ENCODE measurements at places on chromosomes 5 and 9.

- DNase-seq: no peak
Measured at GRCh38 chr9:1837453-1838084, 177.6 kb upstream of the SMARCA2 start.

GRCh38 chr9:22211588-22212360 lies 202.7 kb upstream of the CDKN2B start:
- peak; percentile 33 for DNase-seq

GRCh38 chr9:69265891-69266290 lies 59.1 kb upstream of the ENTREP1 start:
- DNase-seq: no peak

DNA sequence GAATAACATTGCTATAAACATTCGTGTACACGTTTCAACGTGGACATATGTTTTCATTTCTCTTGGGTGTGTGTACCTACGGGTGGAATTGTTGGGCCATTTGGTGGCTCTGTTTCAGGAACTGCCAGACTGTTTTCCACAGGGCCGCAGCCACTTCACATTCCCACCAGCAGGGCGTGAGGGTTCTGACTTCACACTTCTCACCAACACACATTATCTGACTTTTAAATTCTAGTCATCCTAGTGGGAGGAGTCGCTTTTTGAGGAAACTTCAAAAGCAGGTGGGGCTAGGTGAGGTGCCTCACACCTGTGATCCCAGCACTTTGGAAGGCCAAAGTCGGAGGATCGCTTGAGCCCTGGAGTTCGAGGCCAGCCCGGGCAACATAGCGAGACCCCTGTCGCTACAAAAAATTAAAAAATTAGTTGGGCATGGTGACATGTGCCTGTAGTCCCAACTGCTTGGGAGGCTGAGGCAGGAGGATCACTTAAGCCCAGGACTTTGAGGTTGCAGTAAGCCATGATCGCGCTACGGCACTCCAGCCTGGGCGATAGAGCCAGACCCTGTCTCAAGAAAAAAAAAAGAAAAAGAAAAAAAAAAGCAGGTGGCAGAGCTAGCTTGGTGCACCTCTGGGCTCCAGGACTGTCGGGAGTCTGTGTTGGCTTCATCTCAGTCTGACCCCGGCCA lies 28.5 kb downstream of the TSPAN17 start:
- DNase-seq: no peak

GRCh38 chr5:169880012-169880663 lies 100.2 kb downstream of the INSYN2B start:
- peak; percentile 63 for DNase-seq

DNA sequence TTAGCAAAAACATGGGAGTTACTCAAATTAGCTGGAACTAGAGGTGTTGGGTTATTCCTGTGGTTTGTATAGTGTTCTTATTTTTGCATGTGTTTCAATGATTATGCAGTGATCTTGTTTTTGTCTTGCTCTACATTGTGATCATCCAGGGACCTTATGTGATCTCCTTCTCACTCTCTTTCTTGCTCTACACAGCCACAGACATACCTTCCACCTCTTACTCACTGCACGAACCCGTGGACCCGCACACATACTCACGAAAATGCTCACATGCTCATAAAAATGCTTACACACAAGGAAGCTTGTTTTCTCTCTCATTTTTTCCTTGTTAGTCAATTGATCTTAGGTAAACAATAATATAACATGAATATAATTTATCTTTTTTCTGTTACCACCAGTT lies 187.1 kb downstream of the KDM4C start:
- no peak for DNase-seq

DNA sequence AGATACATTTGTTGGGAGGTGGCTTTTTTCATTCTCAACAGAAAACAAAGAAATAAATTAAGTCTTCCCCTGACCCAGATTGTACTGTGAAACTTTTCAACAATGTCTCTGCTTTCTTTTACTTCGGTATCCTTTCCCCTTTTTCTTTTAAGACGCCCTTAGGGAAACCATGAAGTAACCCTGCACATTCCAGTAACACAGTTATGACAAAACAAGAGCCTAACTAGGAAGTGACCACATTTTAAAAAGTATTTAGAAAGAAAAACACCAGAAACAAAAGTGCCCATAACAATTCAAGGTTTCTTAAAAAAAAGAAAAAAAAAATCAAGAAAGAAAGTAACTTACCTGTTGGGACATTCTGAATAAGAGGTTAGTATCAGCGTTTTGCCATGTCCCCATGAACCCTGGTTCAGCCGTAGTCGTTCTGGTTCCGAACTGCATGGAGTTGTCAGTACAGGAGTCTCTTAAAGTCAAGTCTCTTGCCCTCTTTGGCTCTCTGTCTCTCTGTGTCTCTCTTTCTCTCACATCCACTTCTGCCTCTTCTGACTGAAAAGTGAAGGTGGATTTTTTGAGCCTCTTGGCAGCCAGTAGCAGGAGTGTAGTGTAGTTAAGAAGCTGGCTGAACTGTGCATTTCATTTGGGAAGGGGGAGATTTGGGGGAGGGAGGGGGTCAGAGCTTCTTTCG lies 142.9 kb downstream of the BNC2 start:
- no peak for DNase-seq

DNA sequence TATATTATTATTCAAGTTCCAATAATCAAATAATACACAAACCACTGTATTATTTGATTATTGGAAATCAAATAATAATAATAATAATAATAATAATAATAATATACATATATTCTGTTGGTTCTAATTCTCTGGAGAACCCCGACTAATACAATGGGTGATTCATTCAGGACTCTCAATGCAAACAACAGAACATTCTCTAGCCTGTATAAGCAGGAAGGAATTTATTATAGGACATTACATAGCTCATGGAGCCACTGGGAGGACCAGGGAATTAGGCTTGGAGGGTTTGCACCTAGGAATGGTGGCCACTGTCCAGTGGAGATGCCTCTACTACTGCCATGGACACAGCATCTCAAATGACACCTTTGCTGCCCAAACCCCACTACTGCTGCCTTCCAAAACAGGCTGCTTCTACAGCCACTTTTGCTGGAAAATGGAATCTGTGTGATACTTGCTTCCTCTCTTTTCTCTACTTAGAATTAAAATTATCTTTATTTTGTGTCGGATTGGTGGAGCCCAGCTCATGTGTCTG lies 25.9 kb downstream of the PTGS1 start:
- no peak for DNase-seq

GRCh38 chr9:96607971-96608370 lies 11.7 kb downstream of the CDC14B start:
- DNase-seq: no peak

- DNase-seq: no peak
Measured at GRCh38 chr5:152514827-152515397, 109.8 kb upstream of the NMUR2 start.

DNA sequence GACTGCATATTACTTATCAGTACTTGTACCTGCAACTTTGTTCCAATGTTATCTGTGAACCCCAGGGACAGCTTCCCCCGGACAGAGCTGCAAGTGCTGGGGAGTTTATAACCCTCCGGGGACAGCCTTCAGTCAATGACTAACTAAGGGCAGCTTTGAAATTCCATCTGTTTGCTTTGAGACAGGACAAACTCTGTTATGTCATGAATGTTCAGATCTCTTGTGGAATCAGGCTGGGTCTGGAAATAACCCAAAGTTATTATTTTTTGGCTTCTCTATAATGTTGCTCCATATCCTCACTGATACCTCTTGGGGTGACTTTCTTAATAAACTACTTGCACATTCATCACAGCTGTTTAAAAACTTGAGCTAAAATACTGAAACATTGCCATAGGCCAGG lies 617.5 kb upstream of the TLE4 start:
- DNase-seq: no peak

DNA sequence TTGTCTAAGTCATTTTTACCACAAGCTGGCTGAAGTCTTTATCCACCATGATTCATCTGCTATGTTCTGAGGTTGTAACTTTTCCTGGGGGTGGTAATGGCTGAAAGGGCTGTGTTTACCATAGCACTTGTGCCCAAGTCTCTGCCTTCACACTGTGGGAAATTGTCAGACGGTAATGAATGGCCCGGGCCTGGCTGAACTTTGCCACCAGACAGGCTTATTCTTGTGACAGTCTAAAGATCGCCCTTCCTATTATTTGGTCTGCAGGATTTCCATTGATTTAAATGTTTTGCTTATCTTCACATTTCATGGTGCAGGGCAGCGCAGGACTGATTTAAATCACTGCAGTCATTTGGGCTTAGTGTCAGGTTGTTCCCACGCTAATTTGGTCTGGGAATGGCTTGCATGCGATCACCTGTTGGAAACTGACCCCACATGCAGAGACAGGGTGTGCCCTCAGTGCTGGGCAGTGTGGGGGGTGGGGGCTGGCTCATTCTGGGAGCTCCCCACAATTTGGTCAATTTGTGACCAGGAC lies 109.3 kb upstream of the ICE1 start:
- no peak for DNase-seq

DNA sequence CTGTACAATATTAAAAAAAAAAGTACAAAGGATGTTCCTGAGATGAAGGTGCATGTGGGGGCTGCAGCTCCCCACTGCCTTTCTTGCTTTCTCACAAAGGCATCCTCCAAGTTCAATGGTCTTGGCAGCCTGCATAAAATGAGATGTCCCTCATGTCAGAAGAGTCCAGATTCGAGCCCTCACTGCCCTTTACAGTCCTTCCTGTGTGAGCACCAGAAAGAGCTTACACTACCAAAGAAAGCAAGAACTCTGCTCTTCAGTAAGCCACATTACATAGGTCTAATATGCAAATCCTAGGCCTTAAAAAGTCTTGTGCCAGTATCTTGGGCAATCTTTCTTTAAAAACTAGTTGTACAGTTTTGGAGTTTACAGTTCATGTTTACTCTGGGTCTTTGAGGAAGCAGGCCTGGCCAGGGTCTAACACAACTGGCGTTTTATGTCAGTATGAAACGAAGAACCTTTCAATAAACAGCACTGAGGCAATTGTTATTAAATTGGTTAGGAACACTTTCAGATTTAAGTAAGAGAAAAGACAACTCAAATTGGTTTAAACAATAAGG lies 36.0 kb downstream of the CSF2 start:
- DNase-seq: no peak

DNA sequence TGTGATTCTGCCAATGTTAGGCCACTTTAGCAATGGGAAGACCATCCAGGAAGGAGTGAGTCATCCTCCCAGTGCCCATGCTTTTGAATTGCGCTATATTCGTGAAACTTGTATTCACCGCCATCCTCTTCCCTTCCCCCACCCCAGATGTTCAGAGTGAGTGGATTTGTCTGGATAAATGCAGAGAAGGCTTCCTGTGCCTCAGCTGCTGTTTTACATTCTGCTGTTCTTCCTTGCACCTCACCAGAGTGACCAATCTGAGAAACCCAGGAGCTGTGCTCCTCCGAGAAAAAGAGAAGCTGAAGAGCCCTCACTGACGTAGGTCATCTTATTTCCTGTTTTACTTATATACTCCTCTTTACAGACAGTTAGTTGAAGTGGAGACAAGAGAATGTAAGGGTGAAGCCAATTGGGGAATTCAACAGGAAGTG lies 24.6 kb upstream of the SVEP1 start:
- no peak for DNase-seq

DNA sequence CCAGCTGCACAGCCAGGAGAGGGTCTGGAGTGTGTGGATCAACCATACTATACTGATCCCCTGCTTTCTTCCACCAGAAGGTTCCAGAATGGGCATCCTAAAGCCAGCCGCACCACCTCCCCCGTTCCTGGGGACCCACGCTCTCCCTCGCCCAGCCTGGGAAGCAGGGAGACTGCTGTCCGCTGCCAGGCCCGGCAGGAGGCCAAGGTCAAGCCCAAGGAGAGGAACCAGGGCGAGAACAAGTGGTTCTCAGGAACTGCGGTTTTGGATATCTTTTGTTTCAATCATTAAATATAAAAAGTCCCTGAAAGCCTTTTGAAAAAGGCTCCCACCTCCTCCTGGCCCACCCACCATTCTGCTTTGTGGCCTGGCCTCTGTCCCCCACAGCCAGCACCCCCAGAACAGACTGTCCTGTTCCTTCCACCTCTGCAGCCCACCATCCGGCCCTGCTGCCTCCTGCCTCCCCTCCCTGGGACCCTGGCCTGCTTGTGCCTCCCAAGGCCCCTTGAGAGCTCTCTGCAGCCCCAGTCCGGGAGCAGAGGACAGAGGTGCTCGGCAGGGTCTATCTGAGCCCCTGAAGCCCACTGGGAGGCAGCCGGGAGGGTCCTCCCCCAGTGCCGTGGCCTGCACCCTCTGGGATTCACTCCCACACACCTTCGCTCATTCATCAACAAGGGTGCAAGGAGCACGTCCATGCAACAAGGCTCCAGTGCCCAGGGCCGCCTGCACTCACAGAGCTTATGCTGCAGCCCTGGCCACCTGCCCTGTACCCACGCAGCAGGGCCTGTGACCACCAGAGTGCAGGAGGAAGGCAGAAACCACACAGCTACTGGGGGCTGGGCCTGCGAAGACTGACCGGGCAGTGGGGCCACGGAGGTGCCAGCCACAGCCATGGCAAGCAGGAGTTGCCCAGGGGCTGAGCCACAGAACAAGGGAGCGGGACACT lies 614 bp upstream of the LCN6 start:
- no peak for DNase-seq

- no peak for DNase-seq
Measured at GRCh38 chr5:42632354-42632900, 124.2 kb upstream of the CCDC152 start.

DNA sequence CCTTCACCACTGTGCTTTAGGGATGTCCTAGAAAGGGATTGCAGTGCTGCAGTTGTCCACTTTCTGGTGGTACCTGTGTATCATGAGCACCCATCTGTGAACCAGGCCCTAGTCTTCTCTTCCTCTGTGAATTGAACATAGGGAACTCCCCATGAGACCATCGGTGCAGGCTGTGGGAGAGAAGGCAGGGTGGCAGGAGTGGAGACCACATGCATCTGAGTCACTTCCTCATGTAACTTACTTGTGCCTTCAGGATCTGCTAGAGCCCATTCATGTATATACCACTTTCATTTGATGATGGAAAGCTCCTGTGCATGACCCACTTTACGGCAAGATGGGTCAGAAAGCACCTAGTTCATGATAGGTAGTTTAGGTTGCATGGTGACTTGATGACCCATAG lies 478.1 kb upstream of the CDH9 start:
- no peak for DNase-seq

GRCh38 chr5:44332285-44332971 lies 56.8 kb downstream of the FGF10 start:
- peak; percentile 30 for DNase-seq

DNA sequence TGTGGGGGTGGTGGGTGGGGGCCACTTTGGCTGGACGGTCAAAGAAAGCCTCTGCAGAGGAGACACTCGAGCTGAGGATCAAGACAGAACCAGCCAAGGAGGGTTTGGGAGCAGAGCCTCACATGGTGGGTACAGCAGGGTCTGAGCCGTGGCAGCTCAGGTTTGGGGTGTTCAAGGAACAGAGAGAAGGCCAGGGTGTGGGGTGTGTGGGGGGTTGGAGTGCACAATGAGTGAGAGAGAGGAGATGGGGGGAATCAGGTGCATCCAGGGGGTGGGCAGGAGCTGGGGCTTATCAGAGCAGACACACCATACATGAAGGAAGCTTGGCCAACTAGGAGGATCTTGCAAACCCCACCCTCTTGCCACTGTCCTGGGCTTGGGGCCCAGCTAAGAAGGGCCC lies 140.0 kb downstream of the NSG2 start:
- no peak for DNase-seq

Measured in hematopoietic multipotent progenitor cell (in vitro differentiated cells).